Stimulated activated CD4-positive, alpha-beta T cell treated with anti-CD3 and anti-CD28 coated beads, Interleukin-4, amount 100 ng/mL, for 4 hours (primary cell): ENCODE measurements at places on chromosomes 13 and 19.
A peak's percentile ranks its signal among the peaks of the same experiment; 100 is the strongest.

- DNase-seq: no peak
These were observed 47.4 kb upstream of the TUBGCP3 start for GRCh38 chr13:112635323-112635722.

- peak; percentile 23 for DNase-seq
These were observed 82.5 kb downstream of the AKAP11 start for GRCh38 chr13:42354241-42355091.

GRCh38 chr13:58476206-58476918, 844.8 kb downstream of the PCDH17 start:
- DNase-seq: no peak

DNA sequence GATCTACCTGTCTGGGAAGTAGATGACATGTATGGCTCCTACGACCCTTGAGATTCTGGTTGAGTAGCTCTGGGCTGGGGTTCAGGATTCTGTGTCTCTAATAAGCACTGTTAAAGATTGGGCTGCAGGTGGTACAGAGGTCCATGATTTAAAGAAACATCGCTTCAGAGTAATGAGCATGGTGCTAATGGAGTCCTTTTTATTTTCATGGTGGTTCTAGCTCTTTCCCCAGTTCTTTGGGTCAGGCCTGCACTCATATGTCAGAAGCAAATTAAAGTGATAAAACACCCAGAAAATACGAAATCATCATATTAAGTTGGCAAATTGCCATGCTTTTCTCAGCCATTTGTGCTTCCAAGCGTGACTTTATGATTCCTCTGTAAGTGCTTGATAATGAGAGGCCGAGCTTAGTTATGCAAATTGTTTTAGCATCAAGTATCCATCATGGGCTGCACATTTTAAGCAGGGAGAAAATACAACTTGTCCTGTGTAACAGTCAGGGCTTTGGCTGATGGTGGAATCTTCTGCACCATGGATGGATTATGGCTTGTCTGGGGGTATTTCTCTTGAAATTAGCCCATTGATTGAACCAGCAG, 45.1 kb downstream of the MTUS2 start:
- DNase-seq: no peak

DNA sequence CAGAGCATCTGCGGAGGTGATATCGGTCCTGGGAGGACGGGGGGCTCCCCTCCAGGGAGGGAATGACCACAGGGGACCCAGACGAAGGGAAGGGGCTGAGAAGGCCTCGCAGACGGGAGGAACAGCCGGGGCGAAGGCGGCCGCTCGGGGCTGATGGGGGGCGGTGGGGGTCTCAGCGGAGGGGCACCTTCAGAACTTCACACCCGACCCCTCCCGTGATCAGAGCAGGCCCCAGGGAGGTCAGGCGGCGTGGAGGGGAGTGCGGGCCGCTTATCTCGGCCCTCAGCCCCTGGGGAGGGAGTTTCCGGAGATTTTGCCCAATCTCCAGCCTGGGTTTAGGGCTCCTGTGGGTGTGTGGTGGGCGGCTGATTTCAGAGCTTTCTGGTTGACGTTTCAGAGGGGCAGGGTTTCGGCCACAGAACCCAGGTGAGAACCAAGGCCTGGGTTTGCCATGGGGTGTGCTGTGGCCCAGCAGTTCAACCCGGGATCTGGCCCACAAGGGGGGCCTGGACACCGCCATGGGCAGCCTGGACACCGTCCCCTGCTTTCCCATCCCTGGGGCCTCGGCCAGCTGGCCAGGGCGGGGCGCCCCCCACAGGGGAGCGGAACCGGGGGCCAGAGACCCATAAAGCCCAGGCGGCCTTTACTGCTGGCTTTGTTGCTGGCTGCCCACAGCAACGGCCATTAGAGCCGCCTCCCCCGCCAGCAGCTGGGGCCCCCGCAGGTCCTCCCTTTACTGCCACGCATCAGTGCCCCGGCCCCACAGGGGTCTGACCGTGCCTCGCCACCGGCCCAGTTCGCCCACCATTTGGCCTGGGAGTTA, 29.0 kb downstream of the ARID3A start:
- no peak for DNase-seq

GRCh38 chr19:49151267-49152118, 3.7 kb downstream of the HRC start:
- peak; percentile 17 for DNase-seq

DNA sequence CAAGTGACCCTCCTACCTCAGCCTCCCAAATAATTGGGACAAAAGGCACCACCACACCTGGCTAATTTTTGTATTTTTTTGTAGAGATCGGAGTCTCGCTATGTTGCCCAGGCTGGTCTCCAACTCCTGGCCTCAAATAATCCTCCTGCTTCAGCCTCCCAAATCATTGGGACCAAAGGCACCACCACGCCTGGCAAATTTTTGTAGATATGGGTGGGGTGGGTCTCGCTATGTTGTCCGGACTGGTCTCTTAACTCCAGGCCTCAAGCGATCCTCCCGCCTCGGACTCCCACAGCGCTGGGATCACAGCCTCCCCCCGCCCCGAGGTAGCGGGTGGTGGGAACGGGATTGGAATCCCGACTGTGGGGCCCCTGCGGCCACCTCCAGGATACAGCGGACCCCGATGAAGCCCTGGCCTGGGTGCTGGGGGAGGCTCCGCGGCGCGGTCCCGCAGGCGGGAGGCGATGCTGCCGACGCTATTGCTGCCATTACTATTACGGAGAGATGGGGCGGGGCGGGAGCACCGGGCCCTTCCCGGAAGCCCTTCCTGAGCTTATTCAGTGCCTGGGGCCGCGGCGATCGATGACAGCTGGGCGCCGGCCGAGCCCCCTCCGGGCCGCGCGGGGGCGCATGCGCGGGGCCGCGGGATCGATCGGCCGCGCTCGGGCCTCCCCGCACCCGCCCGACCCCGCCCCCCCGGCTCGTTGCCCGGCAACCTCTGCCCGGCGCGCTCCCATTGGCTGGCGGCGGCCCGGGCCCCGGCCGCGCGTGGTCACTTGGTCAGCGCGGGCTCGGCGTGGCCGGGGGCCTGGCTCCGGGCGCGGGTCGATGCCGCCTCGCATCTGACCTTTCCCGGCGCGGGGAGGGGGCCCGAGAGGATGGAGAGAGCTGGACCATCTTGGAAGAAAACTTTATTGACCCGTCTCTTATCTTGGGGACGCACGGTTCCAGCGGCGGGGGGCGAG, 27.9 kb upstream of the ONECUT3 start:
- DNase-seq: peak; percentile 12
